ENCODE measurements at places on chromosomes 16 and 17.

- DNase-seq, result peak; percentile 60
Measured at GRCh38 chr16:89192956-89193575, 7.3 kb downstream of the SLC22A31 start.

DNA sequence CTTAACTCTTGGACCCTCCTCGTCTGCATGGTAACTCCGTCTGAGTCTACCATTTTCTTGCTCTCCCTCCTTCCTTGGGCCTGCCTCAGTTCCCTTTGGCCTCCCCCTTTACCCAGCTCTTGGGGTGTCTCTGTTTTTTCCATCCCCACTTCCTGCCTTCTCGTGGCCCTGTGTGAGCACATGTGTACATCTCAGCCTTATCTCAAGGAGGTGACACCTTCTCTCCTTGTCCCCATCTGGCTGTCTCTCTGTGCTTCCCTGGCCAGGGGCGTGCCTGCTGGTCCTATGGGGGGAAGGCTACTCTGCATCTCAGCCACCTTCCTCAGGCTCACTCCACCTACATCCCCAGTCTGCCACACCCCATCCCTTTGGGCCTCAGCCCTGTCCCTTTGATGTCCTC lies 6.6 kb downstream of the CTF1 start:
- no peak for DNase-seq

- DNase-seq, result no peak
Measured at GRCh38 chr17:40799859-40800258, at the start of gene KRT28. TSS of gene KRT28 (minus strand) at chr17:40799959. CDS start at chr17:40799893, 66 bp downstream.

GRCh38 chr16:2692948-2693651 lies 10.8 kb downstream of the KCTD5 start:
- DNase-seq, result peak; percentile 54

DNA sequence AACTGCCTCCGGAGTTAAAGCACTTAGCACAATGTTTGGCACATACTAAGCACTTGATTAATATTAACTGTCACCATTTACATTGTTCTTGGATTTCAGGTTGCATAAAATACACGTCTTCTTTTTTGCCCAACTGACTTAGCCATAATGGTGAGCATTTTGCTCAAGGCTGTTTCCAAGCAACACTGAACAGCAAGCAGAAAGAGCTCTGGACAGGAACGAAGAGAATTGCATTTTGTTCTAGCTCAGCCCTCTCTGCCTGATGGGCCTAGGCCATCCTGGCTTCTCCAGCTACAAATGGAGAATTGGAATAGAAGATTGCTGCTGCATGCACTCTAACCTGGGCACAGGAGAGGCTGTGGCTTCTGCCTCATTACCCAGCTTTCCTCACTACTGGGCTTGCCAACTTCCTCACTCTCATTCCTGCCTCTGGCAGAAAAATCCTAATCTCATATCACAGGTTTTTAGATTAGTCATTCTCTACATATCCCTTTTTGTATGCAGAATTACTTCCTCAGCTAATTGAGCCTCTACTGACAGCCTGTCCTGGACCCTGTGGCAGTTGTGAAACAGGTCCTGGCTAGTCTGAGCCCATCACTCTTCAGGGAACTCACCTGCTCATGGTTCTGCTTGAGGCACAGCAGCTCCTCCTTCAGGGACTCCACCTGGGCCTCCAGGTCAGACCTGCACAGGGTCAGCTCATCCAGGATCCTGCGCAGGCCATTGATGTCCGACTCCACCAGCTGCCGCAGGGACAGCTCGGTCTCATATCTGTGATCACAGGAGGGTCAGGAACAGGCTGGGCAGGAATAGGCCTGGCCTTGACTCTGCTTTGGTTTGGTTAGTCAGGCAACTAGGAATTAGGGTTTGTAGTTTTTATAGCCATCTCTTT lies 2.5 kb downstream of the KRT33A start:
- DNase-seq, result no peak

DNA sequence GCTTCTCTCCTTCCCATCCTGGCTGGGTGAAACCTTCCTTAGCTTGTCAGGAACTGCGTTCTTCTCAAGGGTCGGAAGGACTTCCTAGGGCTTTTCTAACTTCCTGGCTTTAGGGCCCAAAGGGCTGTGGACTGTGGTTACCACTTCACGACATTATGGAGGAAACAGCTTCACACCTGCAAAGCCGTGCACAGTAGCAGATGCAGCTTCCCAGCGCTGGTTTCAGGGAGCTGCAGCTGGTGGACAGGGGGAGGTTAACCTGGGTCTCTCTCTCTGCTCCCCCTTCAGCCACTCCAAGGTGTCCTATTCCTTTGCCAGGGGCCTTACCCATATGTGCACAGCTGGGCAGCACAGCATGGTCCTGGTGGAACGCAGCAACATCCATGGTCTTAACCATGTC lies 155.8 kb upstream of the CDC42EP4 start:
- DNase-seq, result no peak

GRCh38 chr16:306911-307370 lies 24.0 kb downstream of the PDIA2 start:
- DNase-seq, result no peak
